ENCODE measurements at places on chromosomes 5 and 9.

- no peak for DNase-seq
These were observed 2.5 kb downstream of the LAMC3 start for GRCh38 chr9:131011274-131012022.

GRCh38 chr9:128206484-128206883 is 3.3 kb downstream of the DNM1 start:
- DNase-seq = no peak

DNA sequence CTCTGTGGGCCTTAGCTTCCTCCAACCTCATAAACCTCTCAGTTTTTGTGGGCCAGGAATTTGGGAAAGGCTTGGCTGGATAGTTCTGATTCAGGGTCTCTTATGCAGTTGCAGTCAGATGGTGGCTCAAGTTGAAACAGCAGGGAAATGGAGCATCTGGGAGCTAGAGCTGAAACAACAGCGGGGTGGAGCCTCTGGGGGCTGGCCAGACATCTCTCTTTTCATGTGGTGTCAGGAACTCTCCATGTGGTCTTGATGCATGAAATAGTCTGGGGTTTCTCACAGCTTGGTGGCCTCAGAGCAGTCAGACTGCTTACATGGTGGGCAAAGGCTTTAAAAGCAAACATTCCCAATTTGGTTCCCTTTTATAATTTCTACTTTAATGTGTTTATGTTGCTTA is 13.5 kb downstream of the ZNF346 start:
- no peak for DNase-seq

GRCh38 chr5:34915856-34916192 is 313 bp downstream of the BRIX1 start:
- DNase-seq = no peak

GRCh38 chr5:141879941-141880738 is 1.9 kb upstream of the PCDH1 start:
- no peak for DNase-seq
